ENCODE measurements at places on chromosomes 7 and 10.

GRCh38 chr10:6607778-6608177 lies 27.7 kb upstream of the PRKCQ start:
- DNase-seq, result peak; percentile 39

DNA sequence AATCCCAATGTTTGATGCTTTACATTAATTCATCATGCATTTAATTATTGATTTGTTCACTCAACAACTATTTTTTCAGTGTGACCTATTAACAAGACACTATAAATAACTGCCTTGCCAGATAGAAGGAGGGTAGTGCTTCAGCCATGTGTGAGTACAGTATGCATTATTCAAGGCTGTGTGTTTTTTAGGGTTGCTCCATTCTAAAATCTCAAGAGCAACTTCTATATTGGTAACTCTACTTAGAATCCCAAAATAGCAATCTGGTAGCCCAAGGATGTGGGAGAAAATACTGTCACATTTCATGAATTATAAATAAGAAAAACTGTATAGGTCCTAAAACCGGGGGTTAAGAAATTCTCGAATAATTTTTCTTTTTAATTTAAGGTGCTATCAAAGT lies 69.9 kb downstream of the ENO4 start:
- no peak for DNase-seq

DNA sequence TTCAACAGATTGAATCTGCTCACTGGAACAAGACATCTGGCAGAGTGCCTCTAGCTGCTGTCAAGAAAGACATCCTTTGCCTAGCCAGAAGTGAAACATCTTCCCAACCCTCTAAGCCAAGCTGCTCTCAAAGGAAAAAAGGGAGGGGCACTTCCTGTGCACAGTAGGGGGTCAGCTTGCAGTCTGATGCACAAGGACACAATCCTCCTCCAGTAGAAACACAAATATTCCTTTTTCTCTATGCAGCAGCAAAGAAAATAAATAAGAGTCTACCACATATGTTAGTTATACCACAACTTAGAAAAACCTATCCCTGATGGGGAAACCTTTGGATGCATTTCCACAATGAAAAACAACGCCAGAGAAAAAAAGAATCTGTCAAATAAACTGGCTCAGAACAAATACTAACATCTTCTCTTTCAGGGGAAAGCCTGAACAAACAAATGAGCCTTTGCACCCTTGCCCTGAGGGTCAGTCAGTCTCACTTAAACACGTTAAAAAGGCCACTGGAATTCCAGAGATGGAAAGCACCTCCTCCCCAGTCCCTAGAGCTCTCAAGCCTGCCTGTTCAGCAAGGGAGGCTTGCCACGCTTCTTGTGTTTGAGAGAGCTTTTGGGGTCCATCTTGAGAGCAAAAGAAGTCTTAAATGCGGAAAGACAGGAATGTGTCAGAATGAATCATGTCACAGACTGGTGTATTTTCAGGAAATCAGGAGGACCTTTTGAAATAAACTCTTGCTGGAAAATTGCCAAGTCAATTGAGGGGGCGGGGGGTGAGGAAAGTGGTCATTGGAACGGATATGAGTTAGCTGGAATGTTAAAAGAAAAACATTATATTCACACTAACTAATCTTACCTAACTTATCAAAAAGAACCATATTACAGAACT lies 7.5 kb downstream of the LAMB1 start:
- peak; percentile 85 for DNase-seq

DNA sequence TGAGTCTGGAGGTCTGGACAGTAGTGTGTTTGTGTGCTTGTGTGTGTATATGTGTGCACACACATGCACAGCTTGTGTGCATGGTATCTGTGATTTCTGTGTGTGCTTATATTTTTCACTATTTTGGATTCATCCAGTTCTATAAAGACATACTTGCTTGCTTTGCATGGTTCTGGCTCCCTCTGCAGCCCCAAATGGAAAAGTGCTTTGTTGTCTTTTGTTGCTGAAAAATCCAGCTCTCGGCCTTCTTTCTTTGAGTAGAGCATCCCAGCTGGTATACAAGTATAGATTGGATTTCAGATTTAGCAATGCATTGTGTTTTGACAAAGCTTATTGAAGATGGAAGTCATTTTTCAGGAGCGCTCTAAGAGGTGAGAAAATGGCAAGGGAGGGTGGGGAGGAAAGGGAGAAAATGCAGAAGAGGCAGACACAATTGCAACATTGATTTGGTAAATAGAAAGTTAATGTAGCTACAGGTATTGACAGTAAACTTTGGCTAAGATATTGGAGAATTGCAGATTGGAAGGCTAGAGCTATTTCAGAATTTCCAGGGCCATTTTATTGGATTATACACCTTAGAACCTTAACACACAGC lies 333.9 kb downstream of the AUTS2 start:
- no peak for DNase-seq

DNA sequence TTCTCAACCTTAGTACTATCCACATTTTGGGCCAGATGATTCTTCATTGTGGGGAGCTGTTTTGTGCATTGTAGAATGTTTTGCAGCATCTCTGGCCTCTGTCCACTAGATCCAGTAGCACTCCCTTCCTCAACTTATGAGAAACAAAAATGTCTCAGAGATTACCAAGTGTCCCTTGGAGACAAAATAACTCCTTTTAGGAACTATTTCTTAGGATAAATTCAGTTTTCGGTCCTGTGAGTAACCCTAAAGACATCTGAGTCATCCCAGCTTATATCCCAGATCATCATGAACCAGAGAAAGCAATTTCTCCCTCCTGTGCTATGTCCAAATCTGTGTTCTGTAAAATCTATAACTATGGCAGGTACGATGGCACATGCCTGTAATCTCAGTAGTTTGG lies 266.6 kb upstream of the PHYHIPL start:
- DNase-seq, result no peak

- no peak for DNase-seq
These were observed 163.8 kb downstream of the SVIL start for GRCh38 chr10:29470843-29471543.

GRCh38 chr7:1912593-1913465 lies 242.8 kb downstream of the ELFN1 start:
- no peak for DNase-seq

DNA sequence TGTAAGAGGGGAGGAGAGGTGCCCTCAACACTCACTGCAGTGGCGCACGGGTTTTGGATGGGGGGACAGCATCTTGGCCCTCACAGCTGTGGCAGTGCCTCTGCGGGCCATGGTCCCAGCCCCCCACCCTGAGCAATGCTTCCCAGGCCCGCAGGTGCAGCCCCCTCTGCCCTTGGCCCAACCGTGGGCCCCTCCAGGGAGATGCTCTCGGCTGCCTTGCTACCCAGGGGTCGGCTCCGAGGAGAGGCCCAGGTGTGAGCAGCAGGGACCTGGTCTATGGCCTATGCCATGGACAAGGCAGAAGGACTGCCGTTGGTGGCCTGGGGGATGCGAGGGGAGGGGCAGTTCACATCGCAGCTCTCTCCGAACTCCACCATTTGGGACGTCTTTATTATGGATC lies 159.2 kb downstream of the RNF216 start:
- no peak for DNase-seq

DNA sequence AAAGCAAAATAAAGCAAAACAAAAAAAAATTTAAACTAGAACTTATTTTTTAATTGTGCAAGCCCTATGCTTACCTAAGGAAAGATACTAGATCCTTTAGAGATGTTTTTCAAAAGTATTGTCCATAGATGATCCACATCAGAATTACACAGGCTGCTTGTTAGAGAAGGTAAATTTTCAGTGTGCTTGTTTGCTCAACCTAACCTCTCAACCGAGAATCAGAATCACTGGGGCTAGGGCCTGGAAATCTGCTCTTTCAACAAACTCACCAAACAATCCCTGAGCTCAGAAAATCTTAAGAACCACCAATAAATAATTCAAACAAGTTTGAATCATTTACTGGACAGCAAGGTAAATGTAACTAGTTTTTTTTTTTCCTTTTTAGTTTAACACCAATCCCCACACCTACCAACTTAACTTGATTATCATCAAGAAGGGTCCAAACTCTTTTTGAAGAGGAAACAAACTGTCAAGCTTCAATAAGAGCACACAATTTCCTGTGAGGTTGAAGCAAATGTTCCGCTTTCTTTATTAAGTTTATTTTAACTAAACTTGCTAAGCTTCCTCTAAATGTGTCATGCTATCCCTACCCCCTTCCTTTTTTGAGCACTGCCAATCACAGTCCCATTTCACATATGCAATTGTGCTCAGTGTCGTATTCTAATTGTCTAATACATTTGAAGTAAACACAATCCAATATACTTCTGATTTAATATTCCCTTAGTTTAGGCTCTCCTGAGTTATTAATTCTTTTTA lies 7.4 kb upstream of the TSPAN33 start:
- DNase-seq, result no peak

GRCh38 chr10:28715246-28715645 lies 37.9 kb downstream of the BAMBI start:
- DNase-seq, result no peak

DNA sequence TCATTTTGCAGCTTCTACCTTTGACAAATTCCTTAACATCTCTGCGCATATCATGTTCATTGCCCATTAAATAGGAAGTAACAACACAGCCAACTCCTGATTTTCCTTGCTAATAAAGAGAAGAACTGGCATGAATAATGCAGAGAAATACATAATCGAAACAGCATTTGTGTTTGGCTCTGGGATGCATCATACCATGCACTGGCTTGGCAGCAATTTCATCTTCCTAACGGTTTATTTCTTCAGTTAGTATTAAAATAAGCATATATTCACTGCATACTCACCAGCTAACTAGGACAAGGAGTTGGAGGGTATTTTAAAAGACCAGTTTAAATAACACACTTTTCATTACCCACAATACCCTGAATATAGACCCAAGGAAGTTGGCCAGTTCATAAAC lies 132.5 kb downstream of the ITGA8 start:
- DNase-seq, result no peak

GRCh38 chr7:92731335-92732063 lies 104.9 kb downstream of the CDK6 start:
- DNase-seq, result no peak

DNA sequence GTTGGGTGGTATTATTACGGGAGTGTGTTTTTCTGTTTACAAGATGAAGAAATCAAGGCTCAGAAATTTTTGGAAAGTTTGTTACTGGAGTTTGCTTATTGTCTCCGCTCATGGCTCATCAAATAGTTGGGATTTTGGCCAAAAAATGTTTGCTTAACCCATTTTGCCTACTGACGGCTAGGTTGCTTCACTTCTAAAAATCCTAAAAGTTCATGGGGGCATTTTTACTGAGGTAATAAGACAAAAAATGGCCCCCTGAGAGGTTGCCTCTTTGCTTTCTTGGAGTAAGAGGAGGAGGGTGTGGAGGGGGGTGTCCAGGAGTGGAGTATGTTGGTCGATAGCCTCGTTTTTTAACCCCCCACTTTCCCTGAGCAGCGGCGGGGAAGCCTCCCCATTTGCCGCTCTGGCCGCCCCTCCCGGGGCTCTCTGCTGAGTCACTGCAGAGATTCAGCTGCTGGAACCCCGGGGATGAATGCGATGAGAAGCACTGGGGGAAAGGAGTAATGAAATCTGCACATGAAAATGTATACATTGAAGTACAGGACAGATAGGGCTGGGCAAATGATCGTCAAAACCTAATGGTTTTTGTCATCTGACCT lies 1.5 kb downstream of the MEST start:
- no peak for DNase-seq

DNA sequence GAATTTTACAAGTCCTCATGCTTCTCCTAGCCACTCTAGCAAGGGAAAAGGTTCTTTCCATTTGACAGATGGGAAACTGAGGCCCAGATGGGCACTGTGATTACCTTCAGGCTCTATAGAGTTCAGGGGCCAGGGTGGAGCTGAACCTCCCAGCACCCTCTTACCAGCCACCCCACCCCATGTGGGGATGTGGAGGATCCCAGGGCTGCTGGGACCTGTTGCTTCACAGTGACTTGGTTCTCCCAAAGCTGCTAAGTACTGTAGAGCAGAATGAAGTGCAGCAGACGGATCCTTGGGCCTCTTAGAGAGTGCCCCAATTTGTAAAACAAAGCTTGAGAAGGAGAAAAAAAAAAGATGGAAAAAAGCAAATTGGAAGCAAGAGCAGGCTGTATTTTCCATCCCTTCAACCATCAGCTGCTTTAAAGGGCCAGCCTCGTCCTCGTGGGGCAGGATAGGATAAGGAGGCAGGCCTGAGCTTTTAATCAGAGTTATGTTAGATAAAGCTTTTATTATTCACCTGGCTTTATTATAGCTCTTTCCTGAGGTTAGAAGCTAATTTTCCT lies 147.0 kb downstream of the CDH23 start:
- no peak for DNase-seq

- no peak for DNase-seq
These were observed 10.4 kb upstream of the PIP4K2A start for GRCh38 chr10:22724773-22725172.

DNA sequence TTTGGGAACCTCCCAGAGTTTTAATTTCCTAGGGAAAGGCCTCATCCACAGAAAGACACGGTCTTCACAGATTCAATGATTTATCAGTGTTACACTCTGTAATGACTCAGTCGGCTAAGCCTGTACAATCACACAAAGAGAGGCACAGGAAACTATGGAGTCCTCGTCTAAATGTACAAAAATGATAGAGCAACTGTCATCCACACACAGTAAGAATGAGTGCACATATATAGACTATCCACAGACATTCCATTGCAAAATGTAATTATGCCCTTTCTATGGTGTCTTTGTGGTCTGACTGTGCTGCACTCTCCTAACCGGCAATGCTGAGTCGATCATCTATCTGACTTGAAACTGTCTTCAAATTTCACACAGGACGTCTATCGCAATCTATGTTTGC lies 3.5 kb upstream of the NAMPT start:
- no peak for DNase-seq

- no peak for DNase-seq
These were observed 233.6 kb downstream of the SNX13 start for GRCh38 chr7:17706734-17707133.

- no peak for DNase-seq
These were observed 64.4 kb upstream of the ADGRA1 start for GRCh38 chr10:133023216-133023843.

- DNase-seq, result no peak
These were observed 34.6 kb downstream of the RHEB start for GRCh38 chr7:151484971-151485707.

DNA sequence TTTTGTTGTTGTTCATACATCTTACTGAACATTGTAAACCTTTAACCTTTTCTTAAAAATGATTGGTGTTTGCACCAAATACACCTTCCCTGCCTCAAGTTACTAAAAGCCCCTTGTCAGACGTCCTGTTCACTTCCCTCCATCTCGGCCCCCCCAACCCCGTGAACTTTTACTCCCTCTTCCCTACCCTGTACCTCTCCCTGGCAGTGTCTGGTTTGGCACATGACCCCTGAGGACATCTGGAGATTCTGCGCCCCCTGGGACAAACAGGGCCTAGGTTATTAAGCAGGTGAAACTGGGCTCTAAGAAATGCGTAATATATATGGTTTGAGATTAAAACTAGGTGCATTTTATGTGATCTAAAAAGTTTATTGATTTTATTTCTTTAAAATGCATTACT lies 1.4 kb downstream of the PPP2R2D start:
- DNase-seq, result no peak

DNA sequence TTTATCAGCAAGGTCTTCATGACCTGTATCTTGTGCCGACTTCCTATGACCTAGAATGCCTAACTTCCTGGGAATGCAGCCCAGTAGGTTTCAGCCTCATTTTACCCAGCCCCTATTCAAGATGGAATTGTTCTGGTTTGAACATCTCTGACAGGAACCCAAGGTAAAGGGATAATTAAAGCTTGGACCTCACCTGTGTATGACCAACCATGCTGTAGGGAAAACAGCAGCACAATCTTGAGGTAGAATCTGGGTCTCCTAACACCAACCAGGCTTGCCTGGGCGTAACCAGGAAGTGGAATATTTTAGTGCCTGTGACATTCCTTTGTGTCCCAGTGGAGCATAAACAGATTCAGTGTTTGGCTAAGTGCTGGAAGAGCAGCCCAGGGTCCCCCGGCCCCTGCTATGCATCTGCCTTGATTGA lies 94.1 kb downstream of the PFKFB3 start:
- DNase-seq, result no peak

Measured in left hindlimb (tissue), 1 donor.